ENCODE measurements at places on chromosomes 5 and 9. TPM values are rescaled to one million over a fixed set of nuclear protein-coding genes. Genes with fewer than 3 reads are reported as not detected.
A peak's percentile ranks its signal among the peaks of the same experiment; 100 is the strongest.

RNF180 gene
- total RNA-seq, result 6.4 TPM

DNA sequence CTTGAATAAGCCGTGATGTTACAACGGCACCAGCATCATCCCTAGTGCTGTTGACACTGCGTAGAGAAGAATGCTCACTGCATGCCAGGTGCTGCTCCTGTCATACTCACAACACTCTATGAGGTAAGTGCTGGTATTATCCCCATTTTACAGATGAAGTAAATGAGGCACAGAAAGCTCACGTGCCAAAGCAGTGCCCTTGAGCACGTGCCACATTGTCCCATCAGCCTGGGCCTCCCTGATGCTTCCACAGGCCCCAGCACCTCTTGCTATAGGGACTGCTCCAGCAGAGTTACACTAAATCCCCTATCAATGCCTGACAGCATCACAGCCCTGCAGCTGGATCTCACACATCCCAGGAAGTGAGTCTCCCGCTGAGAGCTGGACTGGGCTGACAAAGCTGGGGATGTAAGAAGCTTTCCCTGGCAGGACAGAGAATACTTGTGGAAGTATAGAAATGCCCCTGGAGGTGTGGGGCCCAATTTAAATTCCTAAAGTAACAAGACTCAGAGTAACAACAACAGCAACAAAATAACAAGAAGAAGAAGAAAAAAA, 216.1 kb downstream of the FSTL4 start:
- DNase-seq, result no peak

DNA sequence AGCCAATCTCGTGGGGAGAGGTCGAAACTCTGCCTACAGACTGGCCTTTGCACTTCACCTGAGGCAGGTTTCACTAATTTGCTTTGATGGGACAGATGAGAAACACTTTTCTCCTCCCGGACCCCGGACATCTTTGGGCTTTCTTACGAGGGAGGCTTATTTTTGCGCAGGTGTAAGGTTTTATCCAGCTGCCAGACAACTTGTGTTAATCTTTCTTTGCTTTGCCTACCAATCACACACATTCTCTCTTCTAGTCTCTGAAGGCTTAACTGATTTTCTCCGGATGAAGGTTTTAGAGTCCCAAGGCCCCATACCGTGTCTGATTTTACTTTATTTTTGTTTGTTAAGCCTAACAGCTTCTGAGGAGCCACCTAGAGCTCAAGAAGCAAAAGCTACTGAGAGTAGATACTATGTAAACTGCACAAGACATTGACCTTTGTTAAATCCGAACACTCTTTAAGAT, 436 bp upstream of the EMB start:
- DNase-seq, result no peak

DNA sequence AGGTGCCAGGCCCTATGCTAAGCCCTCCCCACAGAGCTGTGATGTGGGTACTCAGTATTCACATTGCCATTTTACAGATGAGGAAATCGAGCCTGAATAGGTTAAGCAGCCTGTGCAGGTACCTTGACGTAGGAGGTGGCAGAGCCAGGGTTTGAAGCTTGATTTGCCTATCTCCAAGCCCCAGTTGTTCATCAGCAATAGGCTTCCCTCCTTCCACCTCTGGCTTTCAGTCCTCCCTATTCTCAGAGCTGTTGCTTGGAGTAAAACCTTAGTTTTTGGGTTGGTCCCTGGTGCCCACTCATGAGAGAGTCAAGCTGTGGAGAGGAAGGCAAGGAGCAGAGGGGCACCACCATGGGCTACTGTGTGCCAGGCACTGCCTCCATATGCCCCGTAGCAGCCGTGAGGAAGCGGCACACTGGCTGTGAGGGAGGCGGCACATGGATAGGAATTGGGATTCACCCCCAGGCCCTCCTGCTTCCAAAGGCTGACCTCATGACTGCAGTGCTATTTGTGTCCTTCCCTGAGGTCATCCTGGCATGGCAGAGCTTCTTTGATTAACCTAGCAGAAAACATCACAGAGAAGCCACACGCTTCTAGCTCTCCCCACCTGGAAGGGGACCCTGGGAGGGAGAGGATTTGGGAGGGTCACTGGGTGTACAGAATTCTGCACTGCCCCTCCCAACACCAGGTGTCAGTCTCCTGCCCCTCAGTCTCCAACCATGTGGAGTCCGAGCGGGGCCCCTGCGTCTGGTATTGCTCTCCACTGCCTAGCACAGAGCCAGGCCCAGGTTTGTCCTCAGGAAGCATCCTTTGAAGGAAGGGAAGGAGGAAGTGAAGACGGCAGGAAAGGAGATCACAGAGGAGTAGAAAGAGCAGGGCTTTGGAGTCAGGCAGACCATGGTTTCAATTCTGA, 109.8 kb downstream of the RGS3 start:
- DNase-seq, result peak; percentile 60

SLC46A2 gene
- total RNA-seq, result not detected

DNA sequence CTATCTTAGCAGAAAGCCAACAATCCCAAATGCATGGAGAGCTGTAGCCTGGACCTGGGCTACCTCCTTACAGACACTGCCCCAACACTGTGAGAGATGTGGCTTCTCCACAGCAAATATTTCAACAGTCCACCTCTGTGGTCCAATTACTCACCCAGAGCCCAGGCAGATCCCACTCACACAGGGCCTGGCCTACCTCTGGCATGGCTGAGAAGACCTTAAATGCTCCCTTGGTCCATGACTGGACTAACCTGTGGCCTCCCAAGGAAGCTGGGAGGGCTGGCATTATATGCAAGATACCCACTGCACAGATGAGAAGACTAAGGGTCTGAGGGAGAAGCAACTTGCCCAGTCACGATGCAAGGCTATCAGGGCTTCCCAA, 22.8 kb upstream of the SLC25A51 start:
- DNase-seq, result no peak

GRCh38 chr5:98794414-98795080, 21.1 kb downstream of the RGMB start:
- DNase-seq, result no peak

GRCh38 chr5:95191330-95191729, 93.6 kb downstream of the MCTP1 start:
- no peak for DNase-seq

- DNase-seq, result peak; percentile 85
Measured at GRCh38 chr9:126693428-126693944, 79.8 kb downstream of the LMX1B start.

DNA sequence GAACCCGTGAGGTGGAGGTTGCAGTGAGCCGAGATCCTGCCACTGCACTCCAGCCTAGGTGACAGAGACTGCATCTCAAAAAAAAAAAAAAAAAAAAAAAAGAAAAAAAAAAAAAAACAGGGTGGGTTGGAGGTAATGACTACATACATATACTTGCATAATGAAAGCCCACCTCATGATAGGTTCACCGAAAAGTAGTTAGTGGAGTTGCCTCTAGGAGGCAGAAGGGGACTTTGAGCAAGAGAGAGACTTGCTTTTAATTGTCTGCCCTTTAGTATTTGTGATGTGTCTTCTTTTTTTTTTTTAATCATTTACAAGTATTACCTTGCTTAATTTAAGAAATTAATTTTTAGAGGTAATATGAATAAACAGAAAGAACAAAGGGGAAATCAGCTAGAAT, 99.8 kb downstream of the PPARGC1B start:
- no peak for DNase-seq

PRDM9 gene
- not detected for total RNA-seq

TGFBR1 gene
- total RNA-seq, result 71.1 TPM

PIP5KL1 gene
- total RNA-seq, result 4.3 TPM

GRCh38 chr9:97943308-97943855, 5.4 kb upstream of the HEMGN start:
- DNase-seq, result no peak

PCDHA7 gene
- total RNA-seq, result 1.4 TPM

STK10 gene
- total RNA-seq, result 52.7 TPM

SAPCD2 gene
- 2.5 TPM for total RNA-seq

PLCXD3 gene
- not detected for total RNA-seq

GRCh38 chr5:61919920-61920319, 386.1 kb upstream of the KIF2A start:
- DNase-seq, result no peak

- no peak for DNase-seq
Measured at GRCh38 chr9:5435912-5436311, 1.8 kb downstream of the PLGRKT start.

DNA sequence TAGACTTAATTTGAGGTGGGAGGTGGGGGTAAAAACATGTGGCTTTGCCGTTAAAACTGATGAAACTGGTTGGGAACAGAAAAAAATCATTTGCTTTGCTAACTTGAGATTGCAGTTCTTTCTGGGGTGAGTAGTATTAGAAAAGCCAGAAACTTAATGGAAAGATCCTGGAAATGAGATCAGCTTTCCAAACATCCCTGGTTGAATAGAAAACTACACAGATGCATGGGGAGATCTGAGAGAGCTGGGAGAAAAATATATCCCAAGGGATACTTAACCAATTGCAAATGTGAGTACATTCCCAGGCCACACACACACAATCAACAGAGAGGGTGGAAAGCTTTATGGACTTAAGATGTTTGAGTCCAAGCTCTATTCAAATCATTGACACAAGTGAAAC, 222.3 kb downstream of the YTHDC2 start:
- DNase-seq, result no peak

DNA sequence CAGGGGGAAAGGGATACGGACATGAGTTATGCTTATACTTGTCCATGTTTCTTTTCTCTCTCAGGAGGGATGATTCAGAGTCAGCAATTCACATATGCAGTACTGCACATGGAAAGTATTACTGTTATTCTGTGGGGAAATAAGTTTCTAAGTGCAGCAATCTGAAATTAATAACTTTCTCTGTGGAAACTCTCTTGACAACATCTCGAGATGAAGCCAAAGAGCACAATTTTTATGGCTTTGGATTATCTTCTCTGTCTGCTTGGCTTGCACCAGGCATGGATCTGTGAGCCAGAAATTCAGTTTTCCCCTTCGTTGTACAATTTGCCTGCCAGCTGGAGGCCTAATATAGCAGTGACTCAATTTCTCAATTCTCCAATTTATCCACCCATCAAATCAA, 2.5 kb upstream of the NDFIP1 start:
- no peak for DNase-seq

DNA sequence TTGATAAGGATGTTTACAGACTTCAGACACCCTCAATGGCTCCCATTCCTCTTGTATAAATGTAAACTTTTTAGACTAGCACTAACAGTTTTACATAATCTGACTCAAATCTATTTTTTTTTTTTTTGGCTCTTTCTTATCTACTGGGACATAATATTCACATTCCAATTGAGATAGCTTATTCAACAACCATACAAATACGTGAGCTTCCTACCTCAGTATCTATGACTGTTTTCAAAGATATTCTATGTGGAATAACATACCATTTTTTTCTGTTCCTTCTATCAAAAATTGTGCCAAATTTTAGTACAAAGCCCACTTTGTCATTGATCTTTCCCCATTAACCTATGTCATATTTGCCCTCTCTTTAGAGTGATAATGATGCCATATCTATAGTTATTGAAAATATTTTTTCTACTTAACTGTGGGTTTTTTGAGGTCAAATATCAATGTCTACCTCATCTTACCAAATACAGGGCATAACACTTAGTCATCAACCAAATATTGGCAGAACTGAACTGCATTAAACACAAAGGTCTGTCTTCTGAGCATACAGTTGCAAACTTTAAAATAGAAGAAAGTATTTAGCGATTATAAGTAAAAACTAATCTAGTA, 482.6 kb downstream of the PTPRD start:
- no peak for DNase-seq

CEP72 gene
- total RNA-seq, result 3.3 TPM

TMED9 gene
- total RNA-seq, result 299 TPM

GRCh38 chr9:87515588-87516221, 18.0 kb downstream of the DAPK1 start:
- DNase-seq, result no peak

GRCh38 chr5:26482810-26483375, 555.5 kb downstream of the CDH9 start:
- DNase-seq, result no peak

- no peak for DNase-seq
Measured at GRCh38 chr9:114867327-114867726, 61.5 kb upstream of the TNFSF15 start.

DNA sequence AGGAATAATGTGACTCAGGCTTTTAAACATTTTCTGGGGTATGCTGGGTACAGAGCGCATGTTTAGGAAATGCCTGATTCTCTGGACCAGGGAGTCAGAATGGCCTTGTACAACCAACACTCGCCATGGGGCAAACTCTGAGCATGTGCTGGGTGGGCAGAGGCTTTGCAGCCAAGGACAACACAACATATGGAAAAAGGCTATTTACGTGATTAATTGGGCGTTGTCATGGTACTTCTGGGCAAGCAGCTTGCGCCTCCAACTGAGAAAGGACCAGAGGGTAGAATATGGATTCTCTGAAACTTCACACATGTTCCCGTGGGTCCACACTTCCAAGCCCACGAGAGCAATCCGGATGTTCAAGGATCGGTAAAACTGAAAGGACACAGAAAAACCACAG, 49.1 kb downstream of the NIPAL4 start:
- no peak for DNase-seq

C9orf50 gene
- 0.39 TPM for total RNA-seq

DNA sequence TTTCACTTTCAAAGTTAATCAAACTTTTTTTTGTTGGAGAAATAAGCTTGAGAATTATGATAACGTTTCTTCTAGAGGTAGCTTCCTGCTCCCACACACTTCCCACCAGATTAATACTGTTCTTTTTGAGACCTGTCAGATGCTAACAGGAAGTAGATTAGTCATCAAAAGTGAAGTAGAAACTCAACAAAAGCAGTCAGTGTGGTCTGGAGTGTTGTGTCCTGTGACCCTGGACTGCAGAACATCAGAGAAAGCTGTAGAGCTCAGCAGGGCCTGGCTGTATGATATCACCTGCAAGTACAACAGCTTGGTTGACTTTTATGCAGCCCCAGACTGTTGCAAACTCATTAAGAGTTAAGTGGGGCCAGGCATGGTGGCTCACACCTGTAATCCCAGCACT, 495.7 kb upstream of the CYLC2 start:
- no peak for DNase-seq

DNA sequence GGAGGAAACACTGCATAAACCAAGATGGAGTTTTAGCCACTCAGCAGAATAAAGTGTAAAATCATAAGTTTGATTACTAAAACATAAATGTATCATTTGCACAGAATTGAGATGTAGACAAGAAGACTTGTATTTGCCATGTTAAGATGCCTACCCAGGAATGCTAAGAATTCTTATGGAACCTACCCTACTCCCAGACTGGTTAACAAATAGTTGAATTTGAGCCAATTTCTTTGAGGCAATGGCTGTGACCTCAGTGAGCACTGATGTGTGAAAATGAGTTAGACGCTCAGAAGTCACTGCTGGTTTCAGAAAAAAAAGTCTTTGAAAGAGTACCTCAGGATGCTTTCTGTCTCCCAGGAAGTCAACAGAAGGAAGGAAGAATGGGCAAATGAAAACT, 95.6 kb downstream of the ESM1 start:
- no peak for DNase-seq

GRCh38 chr5:89343666-89344065, 460.7 kb upstream of the MEF2C start:
- no peak for DNase-seq

GRCh38 chr5:167479779-167480178, 811.7 kb upstream of the WWC1 start:
- no peak for DNase-seq

- no peak for DNase-seq
Measured at GRCh38 chr9:124747065-124747464, 24.0 kb downstream of the NR6A1 start.

GRCh38 chr9:135701959-135702721, at the start of gene KCNT1:
Gene KCNT1, plus strand, starts transcription at chr9:135702185. Its CDS starts 74 bp downstream, at chr9:135702259.
- no peak for DNase-seq

- DNase-seq, result no peak
Measured at GRCh38 chr9:100669968-100670367, 92.1 kb downstream of the CAVIN4 start.

ARL14EPL gene
- not detected for total RNA-seq

PCDHA13 gene
- total RNA-seq, result 1.1 TPM

- DNase-seq, result no peak
Measured at GRCh38 chr9:91873637-91874051, 76.4 kb downstream of the ROR2 start.

All from chondrocyte (in vitro differentiated cells).